ENCODE measurements at places on chromosomes 6 and 20. TPM values are rescaled to one million over a fixed set of nuclear protein-coding genes. Genes with fewer than 3 reads are reported as not detected.

Gene KCNB1
- 0.79 TPM for total RNA-seq

Gene TNNC2
- total RNA-seq = not detected

DNA sequence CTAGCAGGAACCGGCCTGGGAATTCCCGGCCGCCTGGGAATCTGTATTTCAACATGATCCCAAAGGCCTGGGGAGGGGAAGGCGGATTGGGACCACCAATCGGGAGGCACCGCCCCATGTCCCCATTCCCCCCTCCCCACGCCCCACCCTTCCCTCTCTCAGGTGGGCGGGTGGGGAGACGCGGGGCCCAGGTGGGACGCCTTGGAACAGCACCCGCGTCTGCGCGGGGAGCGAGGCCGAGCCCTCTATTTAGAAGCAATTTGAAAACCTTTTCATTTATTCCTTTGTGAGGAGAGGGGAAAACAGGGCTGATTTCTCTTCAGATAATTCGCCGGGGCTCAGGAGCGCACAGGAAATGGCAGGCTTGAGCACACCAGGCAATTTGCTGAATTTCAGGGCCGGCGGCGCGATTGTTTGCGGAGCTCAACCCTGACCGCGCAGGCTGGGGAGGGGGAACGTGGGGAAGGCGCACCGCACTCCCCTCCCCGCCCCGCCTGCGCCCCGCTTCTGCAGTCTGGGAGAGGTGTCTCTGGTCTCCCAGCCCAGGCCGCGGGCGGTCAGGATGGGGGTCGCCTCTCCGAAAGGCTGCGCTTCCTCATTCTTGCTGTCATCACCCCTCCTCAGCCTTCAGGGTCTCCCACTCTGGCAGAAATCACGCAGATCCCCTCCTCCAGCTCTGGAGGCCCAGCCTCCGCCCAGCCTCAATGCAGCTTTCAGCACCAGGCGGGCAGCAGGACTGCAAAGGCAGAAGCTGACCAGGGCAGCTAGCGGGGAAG, 170.0 kb downstream of the GRM4 start:
- H3K4me3 ChIP-seq = no peak overlapping the region

GRCh38 chr6:14703586-14703985, 542.3 kb upstream of the JARID2 start:
- DNase-seq = no peak
- H3K4me1 ChIP-seq = peaks cover 19% of the 10 kb centered on the region
- H3K36me3 ChIP-seq = no peaks in the 10 kb centered on the region

DNA sequence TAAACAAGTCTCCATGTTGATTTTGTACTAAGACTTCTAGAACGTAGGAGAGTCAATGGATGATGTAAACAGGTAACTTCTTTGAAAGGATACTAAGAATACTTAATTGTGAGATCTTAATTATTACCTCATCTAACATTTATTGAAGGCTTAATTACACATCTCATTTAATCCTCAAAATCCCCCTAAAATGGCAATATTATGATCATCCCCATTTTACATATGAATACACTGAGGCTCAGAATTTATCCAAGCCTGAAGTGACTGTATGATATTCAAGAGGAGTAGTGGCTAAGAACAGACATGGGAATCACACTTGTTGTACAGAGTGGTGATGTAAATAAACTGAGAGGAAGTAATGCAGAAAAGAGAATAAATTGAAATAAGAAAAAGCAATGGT, 22.9 kb downstream of the NOL7 start:
- no peak overlapping the region for H3K4me3 ChIP-seq
- no peaks in the 10 kb centered on the region for H3K27me3 ChIP-seq
- no peak for DNase-seq
- peaks cover 12% of the 10 kb centered on the region for H3K36me3 ChIP-seq
- H3K27ac ChIP-seq = no peak overlapping the region

Gene GNMT
- 0.57 TPM for total RNA-seq

- no peak overlapping the region for H3K4me3 ChIP-seq
- no peaks in the 10 kb centered on the region for H3K4me1 ChIP-seq
- H3K27ac ChIP-seq = no peak overlapping the region
- H3K36me3 ChIP-seq = no peaks in the 10 kb centered on the region
- no peak for DNase-seq
Observed at GRCh38 chr20:49432550-49432949, 49.9 kb downstream of the KCNB1 start.

DNA sequence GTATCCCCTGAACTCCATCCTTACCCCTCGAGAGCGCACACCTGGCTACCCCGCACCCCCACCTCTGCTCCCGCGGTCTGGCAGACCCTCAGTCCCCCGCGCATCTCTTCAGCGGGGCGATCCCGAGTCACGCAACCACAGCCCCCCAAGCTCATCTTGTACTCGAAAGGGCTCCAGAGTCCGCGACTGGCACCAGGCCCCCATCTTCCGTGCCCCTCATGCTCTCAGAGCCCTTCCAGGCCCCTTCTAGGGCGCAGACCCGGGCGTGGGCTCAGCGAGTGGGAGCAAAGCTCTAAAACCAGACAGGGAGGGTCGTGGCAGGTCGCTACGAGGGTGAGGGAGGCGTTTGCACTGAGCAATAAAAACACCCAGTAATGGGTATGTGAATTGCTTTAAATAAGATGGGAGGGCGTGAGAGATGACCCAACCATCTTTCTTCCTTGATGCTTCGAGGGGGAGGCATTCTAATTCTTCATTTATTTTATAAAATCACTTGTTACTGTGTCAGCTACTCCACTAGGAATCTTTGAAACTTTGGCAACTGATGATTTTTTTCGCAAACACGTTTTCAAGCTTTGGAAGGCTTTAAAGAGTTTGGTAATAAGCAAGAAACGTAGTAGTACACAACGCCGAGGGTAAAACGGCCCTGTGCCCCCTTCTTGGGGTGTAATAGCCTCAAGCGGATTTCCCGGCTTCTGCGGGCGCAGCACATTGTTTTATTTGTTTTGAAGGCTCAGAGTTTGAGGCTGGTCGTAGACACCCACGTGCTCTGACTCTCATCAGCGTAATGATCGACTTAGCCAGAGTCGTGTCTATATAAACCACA, 42.6 kb upstream of the SUPT3H start:
- peaks cover 8% of the 10 kb centered on the region for H3K4me1 ChIP-seq
- H3K27ac ChIP-seq = no peak overlapping the region
- peaks cover 18% of the 10 kb centered on the region for H3K27me3 ChIP-seq
- DNase-seq = no peak

- no peak overlapping the region for H3K27ac ChIP-seq
- H3K4me3 ChIP-seq = no peak overlapping the region
- peaks cover 33% of the 10 kb centered on the region for H3K36me3 ChIP-seq
Observed at GRCh38 chr20:63939061-63939935, 16.9 kb downstream of the UCKL1 start.

DNA sequence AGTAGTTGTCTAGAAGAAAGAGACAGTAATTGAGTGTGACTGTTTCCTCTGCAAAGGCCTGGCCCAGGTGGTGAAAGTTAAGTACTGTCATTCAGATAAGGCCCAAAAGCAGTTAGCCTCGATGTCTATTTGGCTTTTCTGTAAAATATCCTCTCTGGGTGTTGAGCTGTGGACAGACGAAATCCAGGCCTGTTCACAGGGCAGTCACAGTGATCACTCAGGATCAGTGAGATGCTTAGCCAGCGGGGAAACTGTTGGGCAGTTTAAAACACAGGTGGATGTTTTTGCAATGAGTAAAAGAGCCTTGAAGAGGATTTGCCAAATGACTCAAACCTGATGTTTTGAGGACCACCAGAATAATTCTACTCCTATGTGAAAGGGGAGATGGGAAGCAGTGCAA, 22.0 kb upstream of the PRDM1 start:
- H3K36me3 ChIP-seq = no peaks in the 10 kb centered on the region
- no peak overlapping the region for H3K4me3 ChIP-seq
- H3K4me1 ChIP-seq = no peaks in the 10 kb centered on the region

DNA sequence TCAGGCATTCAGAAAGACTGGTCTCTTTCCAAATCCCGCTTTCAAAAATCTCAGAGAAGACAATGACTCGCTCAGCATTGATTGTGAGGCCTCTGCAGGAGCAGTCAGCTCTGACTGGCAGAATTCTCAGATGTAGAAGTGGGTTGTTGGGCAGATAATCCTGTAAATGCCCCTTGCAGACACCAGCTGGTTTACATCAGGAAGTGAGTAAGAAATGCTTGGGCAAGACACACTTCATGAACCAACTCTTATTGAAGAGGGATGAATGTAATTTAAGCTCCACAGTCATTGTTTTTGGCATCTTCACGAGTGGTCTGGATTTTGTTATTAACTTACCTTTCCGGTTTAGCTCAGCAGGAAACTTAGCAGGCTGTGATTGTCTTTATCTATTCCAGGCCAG, 166.6 kb downstream of the PLCB4 start:
- no peak for DNase-seq
- H3K36me3 ChIP-seq = no peaks in the 10 kb centered on the region
- H3K27me3 ChIP-seq = no peaks in the 10 kb centered on the region
- H3K27ac ChIP-seq = no peak overlapping the region
- H3K4me3 ChIP-seq = no peak overlapping the region

Gene FAM209B
- total RNA-seq = not detected

- H3K4me1 ChIP-seq = peaks cover 5% of the 10 kb centered on the region
- no peak overlapping the region for H3K27ac ChIP-seq
- no peak overlapping the region for H3K4me3 ChIP-seq
- no peak for DNase-seq
- H3K36me3 ChIP-seq = peaks cover 3% of the 10 kb centered on the region
Observed at GRCh38 chr6:151289399-151290007, 49.7 kb downstream of the AKAP12 start.

Gene OR2J3
- total RNA-seq = not detected

- H3K27me3 ChIP-seq = no peaks in the 10 kb centered on the region
- H3K4me1 ChIP-seq = no peaks in the 10 kb centered on the region
- no peak overlapping the region for H3K27ac ChIP-seq
- DNase-seq = no peak
- H3K4me3 ChIP-seq = no peak overlapping the region
Observed at GRCh38 chr6:75085931-75086635, 119.8 kb downstream of the COL12A1 start.

GRCh38 chr6:102085257-102085656, 691.7 kb downstream of the GRIK2 start:
- H3K27ac ChIP-seq = no peak overlapping the region
- no peaks in the 10 kb centered on the region for H3K27me3 ChIP-seq
- no peak for DNase-seq
- H3K36me3 ChIP-seq = no peaks in the 10 kb centered on the region
- no peak overlapping the region for H3K4me3 ChIP-seq
- H3K4me1 ChIP-seq = no peaks in the 10 kb centered on the region

Gene PHACTR1
- 0.17 TPM for total RNA-seq
